ENCODE measurements at places on chromosomes 2 and 18. TPM values are rescaled to one million over a fixed set of nuclear protein-coding genes. Genes with fewer than 3 reads are reported as not detected.

GRCh38 chr2:71827524-71827901 is 320.1 kb downstream of the CYP26B1 start:
- DNase-seq, result no peak

DNA sequence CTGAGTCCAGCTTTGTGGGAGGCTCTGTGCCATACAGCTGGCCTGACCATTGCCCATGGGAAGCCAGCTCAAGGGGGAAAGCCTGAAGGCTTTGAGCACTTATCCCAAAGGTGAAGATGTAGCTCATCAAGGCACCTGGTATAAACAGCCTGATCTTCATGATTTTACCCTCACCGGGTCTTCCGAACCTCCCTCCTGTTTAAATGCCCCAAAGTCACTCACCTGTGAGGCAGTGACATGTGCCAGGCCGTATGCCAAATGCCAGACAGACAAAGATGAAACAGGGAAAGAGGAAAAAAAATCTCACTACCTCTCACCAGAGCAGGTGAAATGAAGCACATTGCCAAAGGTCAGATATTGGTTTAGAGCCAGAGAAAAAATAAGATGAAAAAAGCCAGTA is 62.8 kb upstream of the ITSN2 start:
- no peak for DNase-seq

DNA sequence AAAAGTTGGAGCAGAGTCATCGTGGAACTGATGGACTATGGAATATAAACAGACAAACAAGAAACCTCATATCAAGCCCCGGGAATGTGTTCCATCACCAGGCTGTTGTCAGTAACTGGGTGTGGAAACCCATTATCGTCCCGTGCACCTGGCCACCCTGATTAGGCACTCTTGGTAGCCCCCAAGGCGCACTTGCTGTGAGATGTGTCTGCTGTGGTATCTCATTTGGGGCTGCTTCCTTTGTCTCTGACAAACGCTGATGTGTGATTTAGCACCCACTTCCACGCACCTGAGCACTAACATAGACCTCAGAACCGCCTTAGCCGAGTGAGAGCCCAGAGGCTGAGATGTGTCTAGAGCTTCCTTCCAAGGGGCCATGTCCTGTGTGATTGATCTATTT is 96.3 kb downstream of the PRPF40A start:
- no peak for DNase-seq

DNA sequence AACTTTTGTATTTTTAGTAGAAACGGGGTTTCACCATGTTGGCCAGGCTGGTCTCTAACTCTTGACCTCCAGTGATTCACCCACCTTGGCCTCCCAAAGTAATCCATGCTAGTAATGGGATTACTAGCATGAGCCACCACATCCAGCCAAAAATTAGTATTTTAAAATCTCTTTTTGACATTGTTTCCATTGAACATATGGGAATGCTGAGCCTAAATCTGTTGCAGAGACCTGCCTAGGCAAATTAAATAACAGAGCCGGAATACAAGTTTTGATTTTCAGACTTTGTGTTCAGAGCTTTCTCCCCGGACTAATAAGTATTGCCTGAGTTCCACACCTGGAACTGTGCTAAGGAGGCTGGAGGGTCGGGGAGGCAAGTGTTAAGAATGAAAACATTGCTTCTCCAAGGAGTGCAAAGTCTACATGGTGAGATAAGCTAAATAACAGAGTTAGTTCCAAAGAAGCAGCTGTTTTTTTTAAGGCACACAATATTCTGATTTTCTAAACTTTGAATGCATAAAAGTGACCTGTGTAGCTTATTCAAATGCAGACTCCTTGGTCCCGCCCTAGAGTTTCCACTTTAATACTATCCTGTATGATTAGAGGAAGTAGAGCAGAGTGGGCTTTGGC is 150.6 kb upstream of the CELF4 start:
- DNase-seq, result no peak

- DNase-seq, result peak; percentile 7
Observed at GRCh38 chr2:186575302-186575701, 14.6 kb upstream of the ITGAV start.

GRCh38 chr18:57555134-57555533 is 31.4 kb downstream of the FECH start:
- no peak for DNase-seq

GRCh38 chr2:220334871-220335590 is 707.6 kb downstream of the SLC4A3 start:
- DNase-seq, result no peak

- DNase-seq, result no peak
Observed at GRCh38 chr2:42673989-42674579, 89.9 kb downstream of the OXER1 start.

- no peak for DNase-seq
Observed at GRCh38 chr18:56462276-56462675, 176.1 kb downstream of the TXNL1 start.

GRCh38 chr2:237217995-237218616 is 132.4 kb downstream of the COPS8 start:
- DNase-seq, result no peak

- no peak for DNase-seq
Observed at GRCh38 chr18:24491927-24492834, 31.7 kb downstream of the HRH4 start.

- no peak for DNase-seq
Observed at GRCh38 chr2:3139906-3140305, 237.7 kb downstream of the EIPR1 start.

DNA sequence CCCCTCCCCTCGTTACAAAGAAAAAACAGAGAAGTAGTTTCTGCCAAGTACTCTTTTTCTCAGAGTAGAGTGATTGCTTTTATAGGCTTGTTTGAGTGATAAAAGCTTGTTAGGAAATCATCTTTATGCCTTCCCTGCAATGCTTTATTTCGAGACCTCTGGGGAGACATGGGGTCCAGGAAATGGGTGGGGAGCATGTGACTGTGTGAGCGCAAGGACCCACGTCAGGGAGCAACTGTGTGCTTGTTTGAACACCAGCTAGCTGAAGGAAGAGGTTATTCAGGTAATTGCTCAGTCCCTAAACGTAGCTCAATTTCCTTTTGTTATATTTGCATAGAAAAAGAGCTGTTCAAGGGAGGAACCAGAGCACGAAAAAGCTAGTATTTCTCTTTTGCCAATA is 187.3 kb downstream of the FAM210A start:
- DNase-seq, result no peak

DNA sequence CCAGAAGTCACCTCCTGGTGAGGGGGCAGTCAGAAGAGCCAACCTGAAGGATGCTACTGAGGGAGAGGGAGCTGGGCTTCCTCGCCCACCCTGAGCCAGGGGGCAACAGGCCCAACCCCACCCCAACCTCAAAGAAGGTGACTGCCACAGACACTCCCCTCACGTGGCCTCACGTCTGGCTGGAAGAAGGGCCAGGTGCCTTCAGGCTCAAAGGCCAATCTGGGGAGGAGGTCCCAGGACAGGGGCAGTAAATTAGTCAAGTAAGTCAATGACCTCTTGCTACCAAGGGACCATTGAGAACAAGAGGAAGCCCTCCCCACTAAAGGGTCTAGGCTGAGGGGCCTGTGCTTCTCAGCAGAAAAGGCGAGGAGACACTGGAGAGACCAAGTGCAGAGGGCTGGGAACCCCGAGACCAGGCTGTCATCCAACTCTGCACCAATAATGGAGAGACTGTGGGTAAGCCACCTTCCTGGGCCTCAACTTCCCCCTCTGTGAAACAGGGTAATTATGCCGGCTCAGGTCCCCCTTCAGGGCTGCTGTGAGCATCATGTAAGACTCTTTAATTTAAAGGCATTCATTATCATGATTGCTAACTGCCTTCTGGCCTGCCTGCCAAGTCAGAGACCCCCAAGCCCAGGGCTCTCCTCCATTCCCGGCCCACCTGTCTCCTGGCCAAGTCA is 20.2 kb upstream of the TNS1 start:
- peak; percentile 16 for DNase-seq

- DNase-seq, result no peak
Observed at GRCh38 chr2:58641001-58641400, 399.9 kb upstream of the FANCL start.

DNA sequence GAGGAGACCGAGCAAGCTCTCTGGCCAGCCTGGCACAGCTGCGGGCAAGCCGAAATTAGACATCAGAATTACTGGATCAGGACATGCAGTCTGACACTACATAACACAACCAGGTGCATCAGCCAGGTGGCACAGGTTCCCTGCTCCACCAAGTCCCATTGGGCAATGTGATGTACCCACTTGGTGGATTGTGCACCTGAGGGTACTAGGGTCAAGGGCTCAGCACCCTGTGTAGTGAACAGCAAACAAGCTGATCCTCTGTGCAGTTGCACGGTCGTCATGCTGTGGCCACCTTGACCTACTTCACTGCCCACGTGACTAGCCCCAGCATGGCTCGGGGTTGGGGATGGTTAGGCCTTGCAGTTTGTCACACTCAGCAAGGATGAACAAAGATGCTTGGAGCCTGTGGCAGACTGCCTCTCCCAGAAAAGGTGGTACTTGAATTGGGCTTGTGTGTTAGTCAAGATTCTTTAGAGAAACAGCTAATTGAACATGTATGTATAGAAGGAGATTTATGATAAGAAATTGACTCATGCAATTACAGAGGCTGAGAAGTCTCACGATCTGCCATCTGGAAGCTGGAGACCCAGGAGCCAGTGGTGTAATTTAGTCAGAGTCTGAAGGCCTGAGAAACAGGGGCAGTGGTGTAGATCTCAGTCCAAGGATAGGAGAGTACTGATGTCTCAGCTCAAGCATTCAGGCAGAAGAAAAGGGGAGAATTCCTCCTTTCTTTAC is 71.4 kb upstream of the TMEM87B start:
- no peak for DNase-seq

- DNase-seq, result no peak
Observed at GRCh38 chr2:221422516-221423209, 149.4 kb downstream of the EPHA4 start.

DNA sequence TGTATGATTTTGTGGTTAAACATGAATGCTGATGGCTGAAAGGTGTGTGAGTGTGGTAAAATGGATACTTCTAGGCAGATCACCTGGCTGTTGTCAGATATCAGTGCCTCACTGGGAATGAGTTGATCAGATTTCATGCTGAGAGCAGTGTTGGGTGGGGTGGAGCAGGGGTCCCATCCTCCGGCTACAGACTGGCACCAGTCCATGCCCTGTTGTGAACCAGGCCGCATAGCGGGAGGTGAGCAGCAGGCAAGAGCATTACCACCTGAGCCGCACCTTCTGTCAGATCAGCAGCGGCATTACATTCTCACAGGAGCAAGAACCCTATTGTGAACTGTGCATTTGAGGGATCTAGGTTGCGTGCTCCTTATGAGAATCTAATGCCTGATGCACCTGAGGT is 78.7 kb downstream of the GLI2 start:
- no peak for DNase-seq

GRCh38 chr18:6624271-6624660 is 105.2 kb upstream of the ARHGAP28 start:
- DNase-seq, result no peak

DNA sequence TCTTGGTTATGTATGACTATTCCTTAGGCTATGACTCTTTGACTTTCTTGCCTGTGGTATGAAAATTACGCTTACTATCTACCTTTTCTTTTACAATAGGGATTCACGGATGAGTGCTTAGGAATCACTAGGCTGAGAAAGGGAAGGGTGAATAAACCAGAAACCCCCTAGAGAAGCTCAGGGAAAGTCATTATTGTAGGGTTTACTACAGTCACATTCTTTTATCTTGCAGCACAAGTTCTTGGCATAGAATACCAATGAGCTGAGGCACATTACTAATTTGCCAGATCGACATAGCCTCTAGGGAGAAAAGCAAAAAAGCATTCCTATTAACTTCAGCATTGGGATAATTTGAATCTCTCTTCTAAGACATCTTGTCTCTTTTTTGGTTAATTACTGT is 103.3 kb downstream of the ST6GAL2 start:
- no peak for DNase-seq

DNA sequence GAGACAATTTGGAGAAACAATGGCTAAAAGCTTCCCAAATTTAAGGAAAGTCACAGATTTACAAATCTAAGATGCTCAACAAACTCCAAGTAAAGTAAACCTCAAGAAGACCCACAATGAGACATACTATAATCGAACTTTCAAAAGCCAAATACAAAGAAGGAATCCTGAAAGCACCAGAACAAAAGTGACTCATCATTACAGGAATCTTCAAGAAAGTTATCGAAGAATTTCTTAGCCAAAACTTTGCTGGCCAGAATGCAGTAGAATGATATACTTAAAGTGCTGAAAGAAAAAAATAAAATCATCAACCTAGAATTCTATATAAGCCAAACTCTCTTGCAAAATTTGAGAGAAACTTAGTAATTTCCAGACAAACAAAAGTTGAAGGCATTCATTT is 106.5 kb upstream of the TMEM200C start:
- DNase-seq, result no peak

Gene DOK6
- total RNA-seq, result 0.17 TPM

Gene RETSAT
- total RNA-seq, result 113 TPM

Gene TCF23
- 0.20 TPM for total RNA-seq

Gene KRTCAP3
- total RNA-seq, result 2.1 TPM

Gene MTCL1
- total RNA-seq, result 4.1 TPM

Gene ANKRD29
- 2.8 TPM for total RNA-seq

Gene PSMA8
- not detected for total RNA-seq

Data from gastrocnemius medialis (tissue), 4 donors.